Inflammatory macrophage treated with lipopolysaccharide for 1 hour (primary cell): ENCODE measurements at places on chromosomes 13 and 19.

GRCh38 chr19:35797663-35798062 lies 15.0 kb downstream of the PRODH2 start:
- no peak for DNase-seq

DNA sequence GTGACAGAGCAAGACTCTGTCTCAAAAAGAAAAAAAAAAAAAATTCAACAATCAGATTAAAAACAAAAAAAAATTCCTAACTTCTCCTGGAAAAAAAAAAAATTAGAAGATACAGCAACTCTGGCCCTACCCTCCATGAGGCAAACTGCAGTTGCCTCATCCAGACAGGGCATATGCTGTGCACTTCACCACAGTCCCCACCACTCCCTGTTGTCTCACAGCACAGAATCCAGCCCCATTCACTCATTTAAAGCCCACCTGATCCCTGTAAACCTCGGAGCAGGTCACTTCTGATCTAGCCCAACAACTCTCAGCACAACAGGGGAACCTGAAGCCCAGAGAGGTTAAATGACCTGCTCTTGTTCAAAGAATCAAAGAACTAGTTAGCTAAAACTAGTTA lies 24.9 kb downstream of the RHPN2 start:
- DNase-seq = no peak

DNA sequence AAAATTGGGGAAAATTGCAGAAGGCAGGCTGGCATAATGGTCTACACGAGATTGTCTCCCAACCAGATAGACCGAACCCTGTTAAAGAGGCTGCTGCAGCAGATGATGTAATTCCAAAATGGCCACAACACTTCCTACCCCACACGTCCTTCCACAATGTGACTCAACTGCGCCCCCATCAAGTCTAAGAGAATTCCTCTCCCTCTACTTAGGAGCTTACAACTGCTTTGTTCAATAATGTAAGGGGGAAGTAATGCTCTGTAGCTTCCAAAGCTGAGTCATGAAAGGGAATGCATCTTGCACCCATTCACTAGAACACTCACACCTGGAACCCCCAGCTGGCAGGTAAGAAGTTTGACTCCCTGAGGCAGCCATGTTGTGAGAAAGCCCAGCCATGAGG lies 117.8 kb upstream of the IRS2 start:
- DNase-seq = no peak

DNA sequence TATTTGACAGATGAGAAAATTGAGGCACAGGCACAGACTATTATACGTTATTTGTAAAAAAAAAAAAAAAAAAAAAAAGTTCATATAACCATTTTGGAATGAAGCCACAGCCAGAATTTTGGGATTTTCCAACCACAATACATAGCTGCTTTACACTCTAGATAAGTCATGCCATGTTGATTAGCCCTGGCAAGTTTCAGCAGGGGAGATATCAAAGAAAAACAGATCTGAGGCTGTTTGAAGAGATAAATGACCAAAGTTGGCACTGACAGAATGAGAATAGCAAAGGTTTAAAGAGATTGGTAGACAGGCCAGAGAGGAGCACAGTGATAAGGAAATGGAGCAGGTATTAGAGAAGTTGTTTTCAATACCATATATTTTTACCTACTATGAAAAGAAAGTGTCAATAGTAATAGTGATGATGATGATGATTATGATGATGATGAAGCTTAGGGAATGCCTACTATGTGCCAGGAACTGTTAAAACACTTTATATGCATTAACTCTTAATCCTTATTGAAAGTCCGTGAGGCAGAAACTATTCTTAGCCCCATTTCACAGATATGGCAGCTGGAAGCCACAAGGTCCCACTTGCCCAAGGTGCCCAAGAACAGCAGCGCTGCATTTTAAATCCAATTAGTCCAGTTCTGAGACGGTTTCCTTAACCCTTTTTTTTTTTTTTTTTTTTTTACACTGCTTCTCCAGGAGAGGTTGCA lies 105.5 kb downstream of the MBNL2 start:
- DNase-seq = no peak

GRCh38 chr13:30147421-30147820 lies 159.9 kb downstream of the KATNAL1 start:
- DNase-seq = no peak

GRCh38 chr13:59444210-59444857 lies 719.4 kb downstream of the DIAPH3 start:
- no peak for DNase-seq
